ENCODE measurements at places on chromosomes 2 and 18.

- DNase-seq, result no peak
Observed at GRCh38 chr2:158217593-158217992, 115.9 kb downstream of the UPP2 start.

DNA sequence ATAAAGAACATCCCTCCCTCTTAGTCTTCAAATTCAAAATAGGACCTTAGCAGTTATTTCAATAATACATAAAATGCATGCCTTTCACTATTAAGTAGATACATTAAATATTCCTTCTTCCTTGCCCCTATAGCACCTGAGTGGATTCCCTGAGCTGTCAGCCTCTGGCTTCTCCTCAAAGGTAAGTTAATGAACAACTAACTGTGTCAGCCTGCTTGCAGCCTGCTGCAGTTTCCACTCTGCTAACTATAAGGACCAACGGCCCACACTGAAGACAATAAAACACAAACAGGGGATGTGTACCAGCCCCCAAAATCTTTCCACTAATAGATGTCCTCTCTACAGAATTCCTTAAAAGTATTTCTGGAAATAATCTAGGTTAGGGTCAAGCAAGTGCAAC, 5.0 kb downstream of the KCTD1 start:
- DNase-seq, result no peak

DNA sequence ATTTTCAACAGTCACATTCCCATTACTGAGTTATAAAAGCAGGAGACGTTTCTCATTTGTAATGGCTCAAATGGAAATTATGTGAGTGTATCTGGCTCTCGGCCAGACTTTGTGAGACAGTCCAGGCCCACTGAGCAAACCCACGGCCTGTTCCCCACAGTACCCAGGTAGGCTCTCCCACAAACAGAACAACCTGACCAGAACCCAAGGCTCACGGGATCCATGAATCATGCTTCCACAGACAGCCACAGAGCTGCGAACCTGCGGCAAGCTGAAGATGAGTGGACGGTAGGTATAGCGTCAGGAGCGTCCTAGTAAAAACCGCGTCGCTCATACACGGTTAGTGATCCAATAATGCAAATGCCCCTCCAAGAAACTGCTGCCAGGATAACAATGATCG, 34.2 kb downstream of the NDUFA10 start:
- DNase-seq, result no peak

DNA sequence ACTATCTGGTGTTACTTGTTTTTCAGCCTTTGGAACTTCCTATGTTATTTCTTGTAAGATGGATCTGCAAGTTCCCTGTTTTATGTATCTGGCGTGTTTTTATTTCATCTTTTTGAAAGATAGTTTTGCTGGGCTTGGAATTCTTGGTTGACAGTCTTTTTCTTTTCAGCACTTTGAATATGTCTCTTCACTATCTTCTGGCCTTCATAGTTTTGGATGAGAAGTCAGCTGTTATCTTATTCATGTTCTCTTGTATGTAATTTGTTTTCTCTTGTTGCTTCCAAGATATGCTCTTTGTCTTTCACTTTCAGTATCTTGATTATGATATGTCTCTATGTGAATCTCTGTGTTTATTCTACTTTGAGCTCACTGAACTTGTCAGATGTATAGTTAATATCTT, 50.4 kb downstream of the ALMS1 start:
- DNase-seq, result no peak

GRCh38 chr2:11701751-11702301, 31.8 kb upstream of the NTSR2 start:
- DNase-seq, result no peak

- no peak for DNase-seq
Observed at GRCh38 chr2:172135446-172135845, 32.7 kb upstream of the DLX2 start.

- no peak for DNase-seq
Observed at GRCh38 chr2:96253006-96253405, 12.8 kb downstream of the TMEM127 start.

- no peak for DNase-seq
Observed at GRCh38 chr2:71830497-71831192, 317.0 kb downstream of the CYP26B1 start.

DNA sequence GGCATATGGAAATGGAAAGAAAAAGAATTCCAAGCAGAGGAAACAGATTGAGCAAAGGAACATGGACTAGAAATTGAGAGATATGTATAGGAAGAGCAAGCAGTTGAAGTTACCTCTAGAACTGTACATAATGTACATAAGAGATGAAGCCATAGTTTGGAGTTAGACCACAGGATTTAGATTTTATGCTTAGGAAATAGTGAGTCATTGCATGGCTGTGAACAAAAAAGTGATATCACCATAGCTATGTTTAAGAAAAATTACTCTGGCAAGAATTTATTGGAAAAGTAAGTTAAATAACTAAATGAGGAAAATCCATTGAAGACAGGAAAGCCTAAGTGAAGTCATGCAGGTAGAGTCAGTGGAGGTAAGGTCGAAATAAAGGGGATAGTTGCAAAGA, 99.4 kb upstream of the GALNT5 start:
- DNase-seq, result no peak

GRCh38 chr18:29588446-29589100, 1411.6 kb upstream of the CDH2 start:
- no peak for DNase-seq

- no peak for DNase-seq
Observed at GRCh38 chr2:233140978-233141377, 80.8 kb downstream of the INPP5D start.

GRCh38 chr2:128422571-128422970, 103.9 kb upstream of the HS6ST1 start:
- DNase-seq, result no peak

DNA sequence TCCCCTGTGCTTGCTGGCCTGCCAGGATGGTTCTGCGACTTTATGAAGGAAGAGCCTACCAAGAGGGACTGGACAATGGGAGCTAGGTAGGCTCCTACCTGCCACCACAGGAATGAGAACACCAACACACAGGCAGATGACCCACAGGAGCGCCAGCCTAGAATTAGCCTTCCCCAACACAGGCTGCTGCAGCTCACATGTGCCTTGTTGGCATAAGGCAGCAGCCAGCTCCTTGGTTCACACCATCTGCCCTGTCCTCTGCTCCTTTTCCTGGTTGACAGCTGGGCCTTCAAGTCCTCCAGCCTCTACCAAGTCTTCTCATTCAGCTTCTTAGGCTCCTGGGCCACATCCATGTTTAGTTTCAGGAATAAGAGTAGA, 705.4 kb upstream of the RAB6C start:
- no peak for DNase-seq

DNA sequence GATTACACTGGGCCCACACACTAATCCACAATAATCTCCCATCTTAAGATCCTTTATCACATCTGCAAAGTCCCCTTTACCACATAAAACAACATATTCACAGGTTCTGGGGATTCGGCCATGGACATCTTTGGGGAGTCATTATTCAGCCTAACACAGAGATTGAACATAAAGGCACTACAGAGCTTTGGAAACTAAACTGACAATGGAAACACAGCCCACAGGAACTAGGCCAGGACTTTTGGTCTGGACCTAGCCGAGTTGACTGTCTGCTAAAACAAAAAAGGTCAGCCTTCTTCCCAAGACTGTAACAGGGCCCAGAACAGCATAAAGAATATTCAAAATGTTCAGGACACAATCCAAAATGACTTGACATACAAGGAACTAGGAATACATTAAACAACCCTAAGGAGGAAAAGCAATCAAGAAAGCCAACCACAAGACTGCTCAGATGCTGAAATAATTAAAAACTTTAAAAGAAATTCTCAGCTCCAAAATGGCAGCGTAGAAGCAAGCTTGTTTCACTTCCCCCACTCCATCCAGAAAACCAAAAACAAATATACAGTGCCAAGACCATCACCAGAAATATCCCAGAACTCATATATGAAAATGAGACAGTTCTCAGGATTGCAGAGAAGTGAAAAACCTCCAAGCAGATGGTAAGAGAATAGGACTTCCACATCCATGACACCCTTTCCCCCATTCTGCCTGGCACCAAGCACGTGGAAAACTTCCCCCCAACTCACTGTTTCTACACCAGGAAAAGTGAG, 207.8 kb downstream of the ATAD2B start:
- no peak for DNase-seq

DNA sequence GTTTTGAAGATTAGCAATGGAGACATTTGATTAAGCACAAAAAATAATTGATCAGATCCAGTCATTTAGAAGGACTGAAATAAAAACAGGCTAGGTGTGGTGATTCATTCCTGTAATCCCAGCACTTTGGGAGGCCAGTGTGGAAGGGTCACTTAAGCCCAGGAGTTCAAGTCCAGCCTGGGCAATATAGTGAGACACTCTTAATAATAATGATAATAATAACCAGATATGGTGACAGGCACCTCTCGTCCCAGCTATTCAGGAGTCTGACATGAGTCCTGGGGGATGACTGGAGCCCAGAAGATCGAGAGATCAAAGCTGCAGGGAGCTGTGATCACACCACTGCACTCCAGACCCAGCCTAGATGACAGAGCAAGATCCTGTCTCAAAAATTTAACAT, 3.5 kb upstream of the FN1 start:
- DNase-seq, result no peak

DNA sequence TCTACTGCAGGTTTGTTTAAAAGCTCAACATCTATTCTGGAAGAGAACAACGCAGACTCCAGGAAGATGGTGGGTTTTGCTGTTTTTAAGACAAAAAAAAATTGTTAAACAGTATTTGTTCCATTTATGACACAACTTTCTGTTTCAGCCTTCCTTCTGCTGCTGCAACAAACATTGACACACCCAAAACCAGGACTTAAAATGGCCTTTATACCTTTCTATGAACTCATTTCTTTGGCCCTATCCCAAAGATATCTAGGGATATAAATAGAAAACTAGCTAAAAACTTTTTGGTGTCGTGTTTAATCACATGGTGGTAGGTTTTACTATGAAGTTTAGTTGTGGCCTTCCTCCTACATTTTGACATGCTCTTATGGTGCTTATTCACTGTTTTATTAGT, 964 bp upstream of the GALNT3 start:
- no peak for DNase-seq

GRCh38 chr2:224973112-224974016, 68.9 kb downstream of the DOCK10 start:
- no peak for DNase-seq

Measured in cortex of kidney (tissue), 1 donor.